ENCODE measurements at places on chromosomes 1 and 21.

DNA sequence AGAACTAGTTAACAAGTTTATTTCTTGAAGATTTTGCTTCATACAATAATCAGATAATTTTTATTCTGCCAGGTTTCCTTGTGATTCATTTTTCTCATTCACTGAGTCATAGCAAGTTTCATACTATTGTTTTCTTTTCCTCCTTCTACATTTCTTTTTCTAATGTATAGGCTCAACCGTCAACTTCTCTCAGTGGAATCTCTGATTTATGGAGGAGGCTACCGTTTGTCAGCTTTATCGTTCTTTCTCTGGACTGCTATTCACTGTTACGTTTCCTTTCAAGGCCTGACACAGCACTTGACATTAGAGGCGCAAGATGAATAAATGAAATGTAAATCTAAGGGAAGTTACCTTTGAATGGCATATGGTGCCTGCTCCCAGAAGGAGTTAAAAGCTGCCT, 284.3 kb upstream of the NR5A2 start:
- DNase-seq, result no peak

DNA sequence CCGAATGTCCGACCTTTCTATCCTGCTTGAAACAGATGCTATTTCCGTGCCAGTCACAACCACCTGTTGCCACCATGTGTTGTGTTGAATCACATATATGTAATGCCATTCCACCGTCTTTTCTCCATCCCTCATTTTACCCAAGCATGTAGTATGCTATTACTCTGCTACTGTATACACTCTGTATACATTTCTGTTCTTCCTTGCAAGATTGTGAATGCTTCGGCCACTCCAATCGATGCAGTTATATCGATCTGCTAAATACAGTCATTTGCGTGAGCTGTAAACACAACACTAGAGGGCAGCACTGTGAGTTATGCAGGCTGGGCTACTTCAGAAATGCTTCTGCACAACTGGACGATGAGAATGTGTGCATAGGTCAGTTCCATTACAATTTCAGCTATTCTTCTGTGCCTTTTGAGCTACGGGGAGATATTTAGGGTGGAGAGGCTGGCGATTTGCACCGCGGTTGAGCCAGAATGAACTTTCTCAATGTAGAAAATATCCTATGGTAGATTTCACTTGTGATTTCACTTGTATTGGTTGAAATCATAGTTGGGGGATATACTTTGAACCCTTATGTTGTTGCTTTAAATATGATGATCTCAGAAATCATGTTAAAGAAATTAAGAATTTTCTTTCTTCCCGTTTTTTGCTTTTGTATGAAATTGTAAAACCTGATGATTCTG, 289.8 kb downstream of the NTNG1 start:
- peak; percentile 13 for DNase-seq

DNA sequence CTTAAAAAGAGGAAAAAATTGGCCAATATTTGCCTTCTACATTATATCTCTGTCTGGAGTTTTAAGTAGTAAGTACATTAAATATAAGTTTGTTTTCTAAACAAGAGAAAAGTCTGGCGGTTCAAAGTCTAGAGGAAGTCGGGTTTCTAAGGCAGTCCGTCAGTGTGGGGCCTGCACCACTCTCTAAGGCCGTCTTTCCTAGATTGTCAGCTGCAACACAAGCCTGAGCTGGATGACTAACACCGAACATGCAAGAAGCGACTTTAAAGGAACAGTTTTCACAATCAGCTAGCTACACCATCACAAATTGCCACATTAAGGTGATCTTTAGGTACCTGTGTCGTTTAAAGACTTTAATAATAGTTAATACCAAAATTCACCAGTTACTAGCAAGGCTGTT, 19.6 kb downstream of the CCSAP start:
- no peak for DNase-seq

GRCh38 chr1:200654660-200655059, 15.0 kb downstream of the DDX59 start:
- no peak for DNase-seq

DNA sequence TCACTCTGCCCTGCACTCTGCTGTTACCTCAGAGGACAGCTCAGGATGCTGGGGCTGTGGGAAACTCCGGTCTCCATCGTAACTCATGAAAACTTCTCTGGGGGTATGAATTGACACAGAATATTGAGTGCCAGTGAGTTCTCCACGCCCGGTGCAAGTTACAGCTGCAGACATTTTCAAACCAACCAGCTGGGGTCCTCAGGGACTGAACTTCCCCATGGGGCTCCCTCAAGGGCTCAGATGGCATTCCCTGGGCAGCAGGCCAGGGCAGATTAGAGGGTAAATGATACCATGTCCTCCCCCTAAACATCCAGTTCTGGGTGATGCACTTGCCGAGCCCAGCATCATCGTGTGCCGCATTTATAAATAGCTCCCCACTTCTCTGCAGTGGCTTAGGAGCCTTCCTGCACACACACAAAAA, 27.8 kb upstream of the CCSAP start:
- DNase-seq, result no peak

- DNase-seq, result no peak
These were observed 9.4 kb downstream of the PROX1 start for GRCh38 chr1:213997038-213997771.

DNA sequence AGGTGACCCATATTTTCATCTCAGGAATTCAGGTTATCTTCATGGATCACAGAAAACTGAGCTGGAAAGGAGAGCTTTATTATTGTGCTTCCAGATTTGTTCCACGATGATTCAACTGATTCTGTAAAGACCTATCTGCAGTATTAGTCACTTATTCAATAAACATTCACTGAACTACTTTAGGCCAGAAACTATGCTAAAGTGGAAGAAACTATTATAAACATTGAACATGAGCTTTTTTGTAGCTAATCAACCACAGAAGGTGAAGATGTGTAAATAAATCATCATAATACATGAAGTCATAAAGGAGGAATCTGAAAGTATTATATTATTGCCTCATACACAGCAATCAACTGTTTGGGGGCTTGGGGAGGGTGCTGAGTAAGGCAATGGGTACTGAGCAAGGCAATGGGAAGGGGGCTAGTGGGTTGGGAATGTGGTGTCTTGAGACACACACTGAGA, 30.6 kb upstream of the EXO1 start:
- no peak for DNase-seq

DNA sequence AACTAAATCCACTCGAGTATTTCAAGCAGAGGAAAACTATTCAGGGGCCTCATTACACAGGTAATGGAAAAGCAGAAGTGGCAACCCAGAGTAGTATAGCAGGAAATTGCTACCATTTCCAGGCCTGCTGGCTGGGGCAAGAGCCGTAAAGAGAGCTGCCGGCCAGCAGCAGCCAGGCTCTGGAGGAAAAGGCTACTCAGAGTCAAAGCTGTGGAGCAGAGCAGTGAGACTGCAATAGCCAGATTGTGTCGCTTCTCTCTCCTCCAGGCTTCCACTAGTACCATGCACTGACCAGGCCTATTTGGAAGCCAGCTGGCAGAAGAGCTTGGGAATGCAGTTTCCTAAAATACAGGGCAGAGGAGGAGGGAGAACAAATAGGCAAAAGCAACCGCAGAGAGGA, 155.5 kb downstream of the OMA1 start:
- no peak for DNase-seq

GRCh38 chr1:22332424-22332717, 119.3 kb upstream of the ZBTB40 start:
- no peak for DNase-seq

DNA sequence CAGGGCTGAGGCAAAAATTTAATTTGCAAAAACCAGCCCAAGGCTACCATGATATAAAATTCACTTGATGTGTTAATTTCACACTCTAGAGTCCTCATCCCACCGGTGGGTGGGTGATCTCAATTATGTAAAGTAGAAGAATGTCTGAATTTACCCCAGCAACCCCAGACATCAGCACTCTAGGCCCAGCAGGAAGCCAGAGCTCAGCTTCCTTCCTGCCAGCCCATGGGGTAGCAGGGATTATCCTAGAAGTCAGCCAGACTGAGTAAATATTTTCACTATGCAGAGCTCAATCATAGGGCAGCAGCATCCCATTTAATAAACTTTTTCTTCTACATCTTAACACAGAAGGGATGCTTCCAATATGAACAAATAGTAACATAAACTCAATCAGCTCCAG, 71.0 kb downstream of the SIPA1L2 start:
- DNase-seq, result no peak

DNA sequence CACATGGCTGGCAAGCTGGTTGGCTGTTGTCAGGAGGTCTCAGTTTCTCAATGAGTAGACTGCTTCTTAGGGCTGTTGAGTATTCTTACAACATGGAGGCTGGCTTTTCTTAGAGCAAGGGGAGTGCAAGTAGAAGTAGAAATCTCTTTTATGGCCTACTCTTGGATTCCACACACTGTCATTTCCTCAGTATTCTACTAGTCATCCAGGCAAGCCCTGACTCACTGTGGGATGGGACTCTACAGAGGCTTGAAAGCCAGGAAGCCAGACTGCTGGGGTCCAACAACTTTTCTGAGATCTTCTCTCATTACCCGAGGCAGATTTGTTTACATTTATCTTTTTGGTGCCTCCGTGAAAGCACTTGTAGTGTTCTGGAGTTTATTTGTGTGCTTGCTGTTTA, 196.2 kb upstream of the APP start:
- DNase-seq, result no peak

DNA sequence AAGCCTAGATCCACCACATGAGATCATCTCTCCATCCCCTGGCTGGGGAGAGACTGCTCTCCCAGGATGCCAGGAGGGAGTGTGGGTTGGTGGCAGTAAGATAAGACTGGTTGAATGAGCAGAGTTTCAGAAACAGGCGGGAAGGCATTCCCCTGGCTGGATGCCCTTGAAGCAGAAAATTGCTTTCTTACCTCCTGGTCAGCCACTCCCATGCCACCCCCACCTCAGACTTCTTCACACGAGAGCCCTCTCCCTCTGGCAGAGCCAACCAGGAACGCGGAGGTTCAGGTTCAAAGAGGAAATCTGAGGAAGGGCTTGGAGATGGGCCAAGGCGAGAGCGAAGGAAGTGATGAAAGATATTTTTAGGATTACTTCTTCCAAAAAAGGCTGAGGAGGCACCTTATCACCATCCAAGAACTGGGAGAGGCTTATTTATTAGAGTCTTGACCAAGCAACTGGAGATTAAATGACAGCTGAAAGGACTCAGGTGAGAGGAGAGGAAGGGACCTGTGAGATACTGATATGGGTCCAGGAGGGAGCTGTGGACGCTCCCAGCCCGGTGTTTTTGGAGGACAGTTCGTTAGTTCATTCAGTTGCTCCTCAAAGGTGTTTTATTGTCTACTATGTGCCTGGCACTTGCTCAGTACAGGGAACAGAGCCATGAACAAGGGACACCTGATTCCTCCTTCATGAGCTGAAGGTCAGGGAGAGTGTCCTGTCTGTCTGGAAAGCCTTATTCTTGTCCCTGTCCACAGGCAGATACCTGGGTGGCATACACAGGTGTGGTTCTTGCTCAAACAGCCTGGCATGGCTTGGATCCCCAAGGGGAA, 18.9 kb upstream of the SLC26A9 start:
- DNase-seq, result no peak

DNA sequence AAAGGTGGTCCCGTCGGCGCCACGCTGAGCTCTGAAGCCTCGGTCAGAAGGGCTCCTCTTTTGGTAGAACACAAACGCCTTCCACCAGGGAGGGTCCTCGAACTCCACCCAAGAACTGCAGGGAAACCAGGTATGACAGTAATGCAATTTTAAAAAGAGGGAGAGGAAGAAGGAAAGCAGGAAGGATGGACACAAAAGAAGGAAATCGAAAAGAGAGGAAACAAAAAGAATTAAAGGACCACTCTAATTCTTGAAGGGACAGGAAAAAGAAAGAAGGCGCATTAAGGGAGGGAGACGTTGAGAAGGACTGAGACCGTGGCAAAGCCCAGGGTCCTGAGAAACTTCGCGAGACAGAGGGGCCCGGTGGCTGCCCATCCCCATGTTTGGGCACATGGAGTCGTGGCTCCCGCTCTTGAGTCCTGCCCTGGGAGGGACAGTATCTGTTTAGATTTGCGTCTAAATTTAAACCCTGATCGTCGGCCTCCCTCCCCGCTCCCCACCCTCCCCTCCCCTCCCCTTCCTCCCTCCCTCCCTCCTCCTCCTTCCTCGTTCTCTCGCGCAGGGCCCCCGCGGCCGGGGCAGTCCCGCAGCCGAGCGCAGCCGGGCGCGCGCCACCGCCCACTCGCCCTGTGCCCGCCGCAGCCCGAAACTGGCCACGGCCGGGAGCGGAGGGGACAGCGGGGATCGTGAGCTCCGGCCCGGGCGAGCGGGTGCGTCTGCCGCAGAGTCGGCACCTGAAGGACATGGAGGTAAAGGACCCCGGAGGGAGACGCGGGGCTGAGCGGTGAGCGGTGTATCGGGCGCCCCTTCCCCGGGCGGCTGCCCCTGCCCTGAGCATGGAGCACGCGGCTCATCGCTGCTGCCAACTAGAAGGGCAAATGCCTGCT, at the start of gene RCSD1:
Gene RCSD1, plus strand, starts transcription at position 552 of the 887 bp plus-strand sequence. Its CDS starts 192 bp downstream, at position 744.
- peak; percentile 26 for DNase-seq

DNA sequence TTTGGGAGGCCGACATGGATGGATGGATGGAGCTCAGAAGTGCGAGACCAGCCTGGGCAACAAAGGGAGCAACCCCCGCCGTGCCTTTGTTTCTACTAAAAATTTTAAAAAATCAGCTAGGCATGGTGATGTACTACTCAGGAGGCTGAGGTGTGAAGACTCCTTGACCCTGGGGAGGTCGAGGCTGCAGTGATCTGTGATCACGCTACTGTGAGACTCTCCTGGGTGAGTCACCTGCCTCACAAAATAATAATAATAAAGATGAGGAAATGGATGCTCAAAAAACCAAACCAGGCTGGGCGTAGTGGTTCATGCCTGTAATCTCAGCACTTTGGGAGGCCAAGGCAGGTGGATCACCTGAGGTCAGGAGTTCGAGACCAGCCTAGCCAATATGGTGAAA, 19.2 kb downstream of the DSTYK start:
- no peak for DNase-seq

- DNase-seq, result no peak
These were observed 20.1 kb downstream of the CASZ1 start for GRCh38 chr1:10776190-10776905.

DNA sequence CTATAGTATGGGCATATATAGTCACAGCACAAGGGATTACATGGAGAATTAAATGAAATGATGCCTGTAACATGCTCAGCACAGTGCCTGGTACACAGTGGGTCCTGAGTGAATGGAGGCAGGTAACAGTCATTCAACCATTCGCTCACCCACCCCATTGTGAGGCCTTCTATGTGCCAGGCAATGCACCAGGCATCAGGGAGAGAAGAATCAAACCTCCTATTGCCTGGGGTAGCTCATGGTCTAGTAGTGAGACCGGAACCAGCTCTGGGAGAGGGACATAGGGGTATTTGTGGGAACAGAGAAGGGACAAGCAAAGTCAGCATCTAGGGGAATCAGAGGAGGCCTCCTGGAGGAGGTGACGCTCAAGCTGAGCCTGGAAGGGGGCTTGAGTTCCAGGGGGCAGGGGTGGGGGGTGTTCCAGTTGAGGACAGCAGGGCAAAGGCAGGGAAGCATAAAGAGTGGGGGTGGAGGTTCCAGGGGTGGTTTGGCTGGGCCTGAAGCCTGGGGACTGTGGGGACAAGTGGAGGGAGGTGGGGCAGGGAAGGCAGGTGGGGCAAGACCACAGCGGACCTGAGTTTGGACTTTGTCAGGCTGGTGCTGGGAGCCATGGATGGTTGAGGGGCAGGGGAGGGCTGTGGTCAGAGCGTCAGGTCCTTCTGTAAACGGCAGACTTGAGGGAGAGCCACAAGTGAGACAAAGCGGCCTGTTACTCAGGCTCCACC, 591.6 kb downstream of the PTPRU start:
- no peak for DNase-seq

GRCh38 chr1:84997667-84998600, 1.0 kb upstream of the MCOLN2 start:
- no peak for DNase-seq

Measured in CD4-positive, alpha-beta T cell treated with Interleukin-2 at 100 ng/mL for 4 hours (primary cell).